ENCODE measurements at places on chromosomes 5 and 9. TPM values are rescaled to one million over a fixed set of nuclear protein-coding genes. Genes with fewer than 3 reads are reported as not detected.

DNA sequence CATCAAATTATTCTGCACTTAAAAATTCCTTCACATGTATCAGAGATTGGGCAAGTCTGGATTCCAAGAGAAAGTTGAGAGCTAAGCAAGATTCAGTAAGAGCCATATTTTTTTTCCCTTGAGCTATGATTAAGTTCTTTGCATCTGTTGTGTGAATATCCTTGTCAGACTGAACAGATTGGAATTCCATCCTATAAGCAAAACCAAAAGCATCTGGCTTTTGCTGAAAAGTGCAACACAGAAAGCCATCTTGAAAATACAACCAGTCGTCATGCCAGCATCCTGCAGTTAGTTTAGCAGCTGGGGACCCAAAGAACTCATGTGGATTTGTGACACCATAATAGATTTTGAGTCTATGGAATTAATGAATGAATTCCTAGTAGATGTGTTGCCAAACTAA lies 316.9 kb downstream of the MTRR start:
- no peak for DNase-seq

- DNase-seq = peak; percentile 66
Measured at GRCh38 chr5:79990598-79991507, at the start of gene MTX3. Gene MTX3, minus strand, starts transcription at chr5:79991262. Its CDS starts 24 bp downstream, at chr5:79991238.

- DNase-seq = no peak
Measured at GRCh38 chr5:17999858-18000257, 365.6 kb downstream of the TAF11L14 start.

- DNase-seq = no peak
Measured at GRCh38 chr5:118366429-118366828, 621.9 kb downstream of the DTWD2 start.

- no peak for DNase-seq
Measured at GRCh38 chr5:31333475-31333874, 140.0 kb downstream of the CDH6 start.

- DNase-seq = no peak
Measured at GRCh38 chr5:67262956-67263355, 66.4 kb upstream of the CD180 start.

- DNase-seq = no peak
Measured at GRCh38 chr5:141781910-141782309, 96.3 kb downstream of the PCDH1 start.

- no peak for DNase-seq
Measured at GRCh38 chr5:107359916-107360234, 310.9 kb downstream of the EFNA5 start.

- no peak for DNase-seq
Measured at GRCh38 chr5:5039918-5040317, 100.2 kb upstream of the ADAMTS16 start.

DNA sequence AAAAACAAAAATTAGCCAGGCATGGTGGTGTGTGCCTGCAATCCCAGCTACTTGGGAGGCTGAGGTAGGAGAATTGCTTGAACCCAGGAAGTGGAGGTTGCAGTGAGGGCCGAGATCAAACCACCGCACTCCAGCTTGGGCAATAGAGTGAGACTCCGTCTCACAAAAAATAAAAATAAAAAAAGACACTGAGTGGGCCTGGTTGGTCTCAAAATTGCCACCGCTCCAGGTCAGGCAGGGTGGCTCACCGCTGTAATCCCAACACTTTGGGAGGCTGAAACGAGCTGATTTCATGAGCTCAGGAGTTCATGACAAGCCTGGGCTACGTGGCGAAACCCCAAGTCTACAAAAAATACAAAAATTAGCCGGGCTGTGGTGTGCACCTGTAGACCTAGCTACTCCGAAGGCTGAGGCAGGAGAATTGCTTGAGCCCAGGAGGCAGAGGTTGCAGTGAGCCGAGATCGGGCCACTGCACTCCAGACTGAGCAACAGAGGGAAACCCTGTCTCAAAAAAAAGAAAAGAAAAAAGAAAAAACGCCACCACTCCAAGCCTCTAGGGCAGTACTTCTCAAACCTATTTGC lies 1.8 kb downstream of the STK10 start:
- no peak for DNase-seq

GRCh38 chr5:645421-645820 lies 33.3 kb downstream of the CEP72 start:
- DNase-seq = no peak

GRCh38 chr5:10484774-10485141 lies 43.1 kb downstream of the ROPN1L start:
- no peak for DNase-seq

Gene GARIN3
- total RNA-seq = not detected

Gene FBXL7
- 31.7 TPM for total RNA-seq

Gene TEX48
- total RNA-seq = not detected

Data from thoracic aorta (tissue), 2 donors.